ENCODE measurements at places on chromosomes 12 and 14. TPM values are rescaled to one million over a fixed set of nuclear protein-coding genes. Genes with fewer than 3 reads are reported as not detected.

GRCh38 chr12:92634730-92635129, 68.1 kb upstream of the PLEKHG7 start:
- DNase-seq, result no peak

DNA sequence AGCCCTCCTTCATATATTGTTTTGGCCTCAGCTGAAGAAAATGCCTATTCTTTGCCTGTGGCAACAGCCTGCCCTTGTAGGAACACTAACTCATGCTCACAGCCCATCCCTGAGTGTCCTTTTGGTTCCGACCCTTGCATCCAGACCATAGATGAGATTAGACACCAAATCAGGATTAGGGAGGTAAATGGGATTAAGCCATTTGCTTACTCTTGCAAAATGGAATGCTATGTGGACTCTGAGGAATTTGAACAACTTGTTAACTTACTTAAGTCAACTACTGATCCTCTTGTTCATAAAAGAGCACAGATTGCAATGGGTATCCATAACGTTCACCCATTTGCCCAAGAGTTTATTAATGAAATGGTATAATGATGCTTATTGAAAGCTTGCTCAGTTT, 27.3 kb downstream of the TSHR start:
- no peak for DNase-seq

- DNase-seq, result no peak
These were observed 44.6 kb upstream of the FAR2 start for GRCh38 chr12:29104516-29104915.

GRCh38 chr12:1740161-1740948, 49.5 kb downstream of the ADIPOR2 start:
- no peak for DNase-seq

- no peak for DNase-seq
These were observed 19.3 kb downstream of the PPP2R5E start for GRCh38 chr14:63523735-63524426.

- DNase-seq, result no peak
These were observed 2.3 kb upstream of the OTX2 start for GRCh38 chr14:56812364-56813141.

DNA sequence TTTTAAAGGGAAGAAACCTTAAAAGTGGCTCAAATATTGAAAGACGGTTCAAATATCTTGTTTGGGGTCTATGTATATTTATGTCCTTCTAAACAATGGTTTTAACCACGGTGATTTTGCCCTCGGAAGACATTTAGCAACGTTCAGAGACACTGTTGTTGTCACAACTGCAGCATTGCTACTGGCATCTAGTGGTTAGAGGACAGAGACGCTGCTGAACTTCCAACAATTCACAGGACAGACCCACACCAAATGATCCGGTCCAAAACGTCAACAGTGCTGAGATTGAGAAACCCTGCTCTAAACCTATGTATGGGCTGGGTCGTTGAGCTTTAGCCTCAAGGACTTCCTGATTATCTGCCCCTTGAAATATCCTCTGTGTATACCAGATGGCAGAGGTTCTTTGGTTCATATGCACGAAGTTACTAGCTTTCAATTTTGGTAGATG, 1.7 kb downstream of the ANGEL1 start:
- no peak for DNase-seq

Gene TEX52
- not detected for total RNA-seq

DNA sequence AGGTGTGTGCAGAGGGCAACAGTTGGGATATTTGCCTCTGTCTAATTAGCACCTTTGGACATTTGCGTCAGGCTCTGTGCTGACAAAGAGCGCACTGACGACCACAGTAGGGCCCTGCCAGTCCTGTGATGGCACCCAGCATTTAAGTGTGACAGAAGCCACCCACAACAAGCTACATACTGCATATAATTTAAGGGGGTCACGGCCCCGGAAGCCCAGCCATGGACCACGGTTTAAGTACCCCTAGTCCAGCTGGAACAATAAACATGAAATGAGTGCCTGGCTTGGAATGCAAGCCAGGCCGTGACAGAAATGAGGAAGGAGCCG, 16.8 kb upstream of the DYNC1H1 start:
- no peak for DNase-seq

Gene FGF6
- not detected for total RNA-seq

- DNase-seq, result no peak
These were observed 383.4 kb downstream of the VRK1 start for GRCh38 chr14:97180304-97181200.

Gene CLECL1
- total RNA-seq, result not detected

DNA sequence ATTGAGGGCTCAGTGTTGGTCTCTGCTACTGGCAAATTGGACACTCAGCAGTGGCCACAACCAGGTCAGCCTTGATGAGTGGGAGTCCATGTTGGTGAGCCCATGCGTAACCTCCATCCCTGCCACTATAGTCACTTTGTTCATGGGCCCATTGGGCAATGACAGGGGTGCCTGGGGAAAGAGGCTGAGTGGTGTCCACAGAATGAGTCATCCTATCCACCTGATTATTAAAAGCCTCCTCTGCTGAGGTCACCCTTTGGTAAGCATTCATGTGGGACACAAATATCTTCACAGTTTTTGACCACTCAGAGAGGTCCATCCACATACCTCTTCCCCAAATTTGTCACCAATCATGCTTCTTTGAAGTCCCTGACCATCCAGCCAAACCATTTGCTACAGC, 50.0 kb downstream of the FIGNL2 start:
- DNase-seq, result no peak

Gene CCDC60
- 0.57 TPM for total RNA-seq

GRCh38 chr14:42214981-42215491, 608.4 kb downstream of the LRFN5 start:
- DNase-seq, result no peak

Gene LARP4
- total RNA-seq, result 64.3 TPM

DNA sequence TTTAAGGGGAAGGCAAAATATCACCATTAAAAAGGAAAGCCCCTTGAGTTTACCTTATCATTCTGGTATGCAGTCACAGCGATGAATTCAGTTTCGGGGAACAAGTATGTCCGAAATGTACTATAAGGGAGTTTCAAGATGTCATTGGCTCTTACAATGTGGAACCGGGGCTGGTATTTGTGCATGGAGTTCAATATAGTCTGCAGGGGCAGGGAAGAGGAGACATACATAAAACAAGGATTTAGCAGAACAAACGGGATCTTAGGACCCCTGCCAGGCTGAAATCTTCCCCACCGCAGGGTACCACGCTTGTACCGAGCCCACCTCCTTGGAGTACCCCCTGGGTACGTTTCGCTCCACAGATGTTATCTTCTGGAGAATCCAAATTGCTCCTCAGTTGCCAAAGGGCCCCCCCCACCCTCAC, 4.5 kb downstream of the TBX3 start:
- no peak for DNase-seq

DNA sequence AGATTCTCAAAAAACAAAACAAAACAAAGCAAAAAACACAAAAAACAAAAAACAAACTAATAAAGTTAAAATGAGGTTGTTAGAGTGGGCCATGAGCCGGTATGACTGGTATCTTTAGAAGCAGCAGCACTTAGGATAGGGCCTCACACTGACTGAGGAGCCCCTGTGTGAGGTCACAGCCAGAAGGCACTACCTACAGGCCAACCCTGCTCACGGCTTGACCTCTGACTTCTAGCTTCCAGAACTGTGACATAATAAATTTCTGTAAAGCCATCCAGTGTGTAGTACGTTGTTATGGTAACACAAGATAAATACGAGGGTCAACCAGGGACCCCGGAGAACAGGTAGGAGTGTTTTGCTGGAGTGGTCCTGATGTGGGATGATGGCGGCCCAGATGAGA, 629.6 kb downstream of the VRK1 start:
- DNase-seq, result no peak

DNA sequence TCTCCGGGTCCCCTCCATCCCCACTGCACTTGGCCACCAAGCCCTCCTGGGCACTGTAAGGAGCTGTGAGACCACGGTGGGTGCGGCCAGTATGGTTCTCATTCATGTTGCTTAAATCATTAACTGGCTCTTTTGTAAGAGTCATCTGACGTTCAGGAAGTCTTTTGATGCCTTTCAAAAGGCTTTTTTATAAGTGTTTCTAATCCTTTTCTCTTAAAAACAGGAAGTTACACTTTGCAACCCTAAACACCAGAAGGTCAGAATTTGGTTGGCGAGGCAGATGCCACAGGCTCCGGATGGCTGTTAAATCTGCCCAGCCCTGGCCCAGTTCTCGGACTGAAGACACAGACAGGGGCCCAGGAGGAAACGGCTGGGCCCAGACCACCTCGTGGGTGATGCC, 26.1 kb upstream of the DIO3 start:
- no peak for DNase-seq

GRCh38 chr12:132558861-132559623, 51.3 kb downstream of the LRCOL1 start:
- DNase-seq, result no peak

DNA sequence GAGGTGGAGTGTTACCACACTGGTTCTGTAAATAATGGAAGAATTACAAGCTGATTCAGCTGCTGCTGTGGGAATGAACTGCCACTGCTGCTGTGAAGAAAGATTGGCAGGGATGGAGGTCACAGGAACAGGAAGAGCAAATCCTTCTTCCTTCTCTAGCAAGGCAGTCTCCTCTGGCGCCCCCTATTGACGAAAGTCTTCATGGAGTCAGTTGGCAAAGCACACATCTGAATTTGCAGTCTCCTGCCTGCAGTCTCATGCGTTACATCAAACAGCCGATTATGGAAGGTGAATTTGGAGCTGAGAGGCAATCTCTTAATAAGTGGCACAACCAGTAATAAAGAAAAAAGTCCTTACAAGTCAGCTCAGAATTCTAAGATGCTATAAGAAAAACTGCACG, 106.0 kb upstream of the TMTC1 start:
- DNase-seq, result peak; percentile 86

DNA sequence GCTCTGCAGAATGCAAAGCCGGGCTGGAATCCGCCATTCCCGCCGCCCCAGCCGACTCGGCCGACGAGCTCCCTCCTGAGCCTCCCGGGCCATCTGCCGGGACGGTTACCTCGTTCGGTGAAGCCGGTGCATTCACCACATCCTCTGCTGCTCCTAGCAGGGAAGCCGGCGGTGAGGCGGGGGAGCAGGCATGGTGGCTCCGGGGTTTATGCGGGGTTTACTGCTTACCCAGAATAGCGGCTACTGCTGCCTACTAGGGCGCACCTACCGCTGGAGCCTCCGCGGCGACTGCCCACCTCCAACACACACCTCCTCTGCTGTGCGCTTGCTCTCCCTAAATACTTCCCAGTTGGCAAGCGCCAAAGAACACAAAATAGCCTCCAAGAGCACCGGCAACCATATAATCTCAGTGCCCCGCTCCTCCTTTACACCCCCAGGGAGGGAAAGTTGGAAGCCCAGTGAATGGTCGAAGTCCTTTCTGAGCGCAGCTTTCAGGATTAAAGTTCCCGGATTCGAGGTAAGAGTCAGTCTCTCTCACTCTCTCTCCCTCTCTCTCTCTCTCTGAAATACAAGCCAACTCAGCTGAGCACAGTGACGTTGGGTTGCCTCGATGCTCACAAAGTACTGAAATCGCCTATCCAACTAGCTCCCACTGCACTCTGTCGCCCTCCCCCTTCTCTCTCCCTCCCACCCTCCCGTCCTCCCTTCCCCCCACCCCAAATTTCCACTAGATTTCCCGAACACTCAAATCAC, at the start of gene TBX5:
TSS of gene TBX5 (minus strand) at position 626 of the 753 bp plus-strand sequence. CDS start 2,246 bp downstream, outside the sequence.
- peak; percentile 57 for DNase-seq

Gene ST8SIA1
- total RNA-seq, result 2.3 TPM

GRCh38 chr12:58602179-58602578, 318.1 kb downstream of the LRIG3 start:
- no peak for DNase-seq

DNA sequence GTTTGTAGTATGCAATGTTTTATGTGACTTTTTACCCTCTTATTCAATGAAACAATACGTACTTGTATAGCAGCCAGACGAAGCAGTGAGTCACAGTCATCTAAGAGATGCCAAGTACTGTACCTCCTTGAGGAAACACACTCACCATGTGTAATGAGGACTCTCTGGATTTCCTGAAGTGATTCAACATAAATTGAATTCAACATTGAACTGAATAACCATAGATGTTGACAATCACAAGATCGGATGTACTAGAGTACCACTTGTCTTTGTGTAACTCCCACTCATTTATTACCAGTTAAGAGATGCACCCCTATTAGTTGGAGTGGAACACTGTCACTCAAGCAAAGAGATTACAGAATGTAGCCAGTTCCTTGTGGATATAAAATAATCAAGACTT, 175.2 kb upstream of the HMGA2 start:
- no peak for DNase-seq

Gene BLOC1S1
- 95.1 TPM for total RNA-seq

DNA sequence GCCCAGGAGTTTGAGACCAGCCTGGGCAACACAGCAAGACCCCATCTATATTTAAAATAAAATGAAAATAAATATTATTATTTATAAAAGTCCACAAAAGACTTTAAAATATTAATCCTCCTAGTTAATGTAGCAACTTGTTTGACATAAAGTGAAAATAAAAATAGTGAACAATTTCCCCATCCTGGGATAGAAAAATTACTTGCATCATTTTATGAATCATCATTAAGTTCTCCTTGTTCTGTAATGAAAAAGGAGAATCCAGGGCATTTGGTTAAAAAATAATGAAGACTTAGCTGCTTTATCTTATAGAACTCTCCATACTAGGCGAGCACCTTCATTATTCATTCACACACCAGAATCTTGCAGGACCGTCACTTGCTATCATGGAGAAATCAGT, 66.1 kb downstream of the ELK3 start:
- no peak for DNase-seq

DNA sequence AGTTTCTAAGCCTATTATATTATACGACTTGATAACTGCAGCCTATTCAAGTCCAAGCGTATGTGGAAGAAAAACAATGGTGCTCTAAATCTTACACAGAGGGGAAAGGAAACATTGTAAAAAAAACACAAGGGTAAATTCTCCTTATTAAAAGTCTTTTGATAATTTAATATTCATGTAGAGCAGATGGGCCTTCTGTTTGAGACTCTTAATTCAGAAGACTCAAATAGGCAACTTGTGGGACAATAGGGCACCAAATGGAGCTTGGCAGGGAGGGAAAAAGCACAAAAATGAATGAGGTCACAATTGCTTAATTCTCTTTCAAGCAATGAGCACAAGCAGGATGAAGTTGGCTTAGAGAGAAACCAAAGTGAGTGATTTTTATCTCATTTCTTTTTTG, 159.4 kb downstream of the NELL2 start:
- no peak for DNase-seq

Gene TAS2R20
- 0.81 TPM for total RNA-seq
